ENCODE measurements at places on chromosomes 2 and 18.

GRCh38 chr2:150063432-150063889, 424.0 kb downstream of the RND3 start:
- no peak for DNase-seq

- no peak for DNase-seq
These were observed 14.3 kb downstream of the COPS7B start for GRCh38 chr2:231800493-231801091.

- no peak for DNase-seq
These were observed 6.0 kb upstream of the NCK2 start for GRCh38 chr2:105738658-105739241.

GRCh38 chr18:5611221-5611620, 67.4 kb upstream of the EPB41L3 start:
- DNase-seq, result no peak

All from activated T-cell treated with anti-CD3 and anti-CD28 coated beads for 1 hour (primary cell).